ENCODE measurements at places on chromosomes 16 and 17. TPM values are rescaled to one million over a fixed set of nuclear protein-coding genes. Genes with fewer than 3 reads are reported as not detected.
A peak's percentile ranks its signal among the peaks of the same experiment; 100 is the strongest.

DNA sequence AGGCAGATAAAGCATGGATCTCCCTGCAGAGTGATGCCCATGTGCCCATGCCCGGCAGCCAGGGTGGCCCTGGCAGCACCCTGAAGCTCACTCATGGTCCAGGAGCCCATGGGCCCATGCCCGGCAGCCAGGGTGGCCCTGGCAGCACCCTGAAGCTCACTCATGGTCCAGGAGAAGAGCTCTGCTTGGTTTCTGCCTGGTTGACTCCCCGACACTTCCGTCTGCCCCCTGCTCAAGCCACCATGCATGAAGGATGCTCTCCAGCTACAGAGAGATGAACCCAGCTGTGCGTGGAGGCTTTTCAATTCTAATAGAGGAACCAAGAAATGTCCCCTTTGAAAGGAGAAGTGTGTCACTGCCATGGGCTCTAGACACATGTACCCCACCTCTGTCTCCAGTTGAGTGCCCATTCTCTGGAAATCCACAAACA lies 8.7 kb downstream of the CCL17 start:
- no peak overlapping the region for H3K27ac ChIP-seq
- no peak overlapping the region for H3K4me3 ChIP-seq
- DNase-seq, result no peak
- H3K36me3 ChIP-seq, result no peaks in the 10 kb centered on the region
- H3K27me3 ChIP-seq, result no peaks in the 10 kb centered on the region
- H3K4me1 ChIP-seq, result peaks cover 12% of the 10 kb centered on the region

DNA sequence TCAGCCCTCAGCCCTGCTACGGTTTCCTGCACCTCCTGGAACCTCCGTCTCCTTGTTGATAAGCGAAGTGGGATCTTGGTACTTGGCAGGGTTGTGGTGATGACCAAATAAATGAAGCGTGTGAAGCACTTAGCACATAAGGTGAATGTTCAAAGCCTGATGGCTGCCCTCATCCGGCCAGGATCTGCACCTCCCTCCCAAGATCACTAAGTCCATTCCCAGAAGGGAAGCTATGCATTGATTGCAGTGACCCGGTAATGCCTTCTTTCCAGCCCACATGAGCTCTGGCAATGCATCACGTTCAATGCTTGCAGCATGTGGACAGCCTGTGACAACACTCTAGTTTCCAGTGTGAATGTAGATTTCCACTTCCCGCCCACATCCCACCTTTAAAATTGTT lies 24.9 kb upstream of the RHOT1 start:
- DNase-seq, result no peak
- peaks cover 4% of the 10 kb centered on the region for H3K27me3 ChIP-seq
- peaks cover 15% of the 10 kb centered on the region for H3K4me1 ChIP-seq
- no peaks in the 10 kb centered on the region for H3K36me3 ChIP-seq
- H3K27ac ChIP-seq, result no peak overlapping the region

DNA sequence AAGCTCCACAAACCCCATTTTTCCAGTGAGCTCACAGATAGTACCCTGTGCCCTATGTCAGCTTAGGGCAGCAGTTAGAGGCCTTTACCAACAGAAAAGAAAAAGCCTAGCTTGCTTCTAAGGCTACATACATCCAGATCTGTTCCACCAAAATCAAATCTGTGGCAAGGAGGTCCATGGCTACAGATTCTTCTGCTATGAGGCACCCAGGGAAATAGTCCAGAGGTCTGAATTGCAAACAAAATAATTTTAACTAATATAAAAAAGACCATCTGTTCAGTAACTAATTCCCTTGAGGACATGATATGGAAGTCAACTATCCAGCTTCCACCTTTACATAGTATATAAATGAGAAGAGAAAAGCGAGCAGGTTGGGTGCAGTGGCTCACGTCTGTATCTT lies 129.3 kb downstream of the PARN start:
- H3K4me1 ChIP-seq, result peaks cover 19% of the 10 kb centered on the region
- no peaks in the 10 kb centered on the region for H3K27me3 ChIP-seq
- H3K36me3 ChIP-seq, result peaks cover 2% of the 10 kb centered on the region
- no peak overlapping the region for H3K4me3 ChIP-seq
- DNase-seq, result no peak
- H3K27ac ChIP-seq, result no peak overlapping the region

DNA sequence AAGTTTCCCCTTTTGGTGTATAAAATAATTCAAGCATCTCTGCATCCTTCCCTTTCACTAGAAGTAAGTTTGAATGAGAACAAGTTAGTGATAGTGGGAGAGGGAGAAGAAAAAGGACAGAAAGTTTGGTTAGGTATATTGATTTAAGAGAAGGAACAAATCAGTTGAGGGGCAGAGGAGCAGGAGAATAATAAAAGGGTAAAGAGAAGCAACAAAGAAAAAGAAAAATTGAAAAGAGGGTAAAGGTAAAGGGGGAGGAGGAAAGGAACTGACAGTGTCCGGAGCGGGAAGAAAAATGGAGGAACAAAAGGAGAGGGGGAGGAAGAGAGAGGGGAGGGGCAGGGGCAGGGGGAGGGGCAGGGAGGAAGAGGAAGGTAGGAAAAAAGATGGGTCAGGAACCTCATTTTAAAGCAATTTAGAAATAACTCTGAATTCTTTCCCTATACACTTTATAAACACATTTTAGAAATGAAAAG lies 6.3 kb upstream of the IGF2BP1 start:
- H3K27ac ChIP-seq, result no peak overlapping the region
- H3K27me3 ChIP-seq, result peaks cover 40% of the 10 kb centered on the region
- H3K4me1 ChIP-seq, result peaks cover 2% of the 10 kb centered on the region
- H3K4me3 ChIP-seq, result no peak overlapping the region

Gene KRT35
- total RNA-seq, result not detected

GRCh38 chr17:5677620-5678019 lies 93.3 kb upstream of the NLRP1 start:
- no peaks in the 10 kb centered on the region for H3K4me1 ChIP-seq
- H3K36me3 ChIP-seq, result no peaks in the 10 kb centered on the region
- H3K27me3 ChIP-seq, result peaks cover 25% of the 10 kb centered on the region
- no peak overlapping the region for H3K4me3 ChIP-seq
- DNase-seq, result no peak

Gene FA2H
- total RNA-seq, result not detected

- peaks cover 37% of the 10 kb centered on the region for H3K36me3 ChIP-seq
- no peaks in the 10 kb centered on the region for H3K27me3 ChIP-seq
- no peak for DNase-seq
- no peak overlapping the region for H3K27ac ChIP-seq
Observed at GRCh38 chr16:47571049-47571448, 109.9 kb downstream of the PHKB start.

GRCh38 chr17:75902406-75902805 lies 2.3 kb downstream of the MRPL38 start:
- peaks cover 23% of the 10 kb centered on the region for H3K36me3 ChIP-seq
- no peak overlapping the region for H3K4me3 ChIP-seq
- peaks cover 19% of the 10 kb centered on the region for H3K4me1 ChIP-seq
- H3K27ac ChIP-seq, result no peak overlapping the region

Gene WNT3
- total RNA-seq, result not detected

DNA sequence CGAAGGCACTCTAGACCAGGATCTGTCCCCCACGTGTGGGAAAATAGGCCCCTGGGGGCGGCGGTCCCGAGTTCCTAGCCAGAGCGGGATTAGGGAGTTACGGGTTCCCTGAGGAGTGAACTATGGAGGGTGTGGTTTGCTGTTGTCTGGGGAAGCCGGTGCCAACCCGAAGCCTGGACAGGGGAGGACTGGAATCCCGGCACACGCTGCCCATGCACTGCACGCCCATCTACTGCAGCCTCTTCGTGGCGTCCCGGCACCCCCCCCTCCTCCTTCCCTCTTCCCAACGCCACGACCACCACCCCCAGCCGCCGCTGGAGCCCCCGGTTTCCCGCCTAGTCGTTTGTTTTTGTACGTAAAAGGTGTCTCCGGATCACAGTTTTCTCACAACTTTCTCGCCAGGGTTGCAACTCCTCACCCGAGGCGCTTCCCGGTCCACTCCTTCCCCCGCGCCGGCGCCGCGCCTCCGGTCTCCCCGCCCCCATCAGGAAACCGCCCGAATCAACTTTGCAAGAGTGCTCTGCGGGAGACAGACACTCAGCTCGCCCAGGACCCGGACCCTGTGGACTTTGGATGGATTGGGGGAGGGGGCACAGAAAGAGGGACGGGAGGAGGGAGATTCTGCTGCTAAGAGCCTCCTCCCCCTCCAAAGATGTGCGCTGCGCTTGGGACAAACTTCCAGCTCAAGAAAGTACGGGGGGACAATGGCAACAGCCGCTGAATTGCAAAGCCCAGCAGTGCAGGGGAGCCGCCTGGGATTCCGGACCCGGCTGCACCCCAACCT lies 1.4 kb upstream of the LHX1 start:
- H3K36me3 ChIP-seq, result no peaks in the 10 kb centered on the region
- DNase-seq, result no peak
- H3K4me1 ChIP-seq, result peaks cover 72% of the 10 kb centered on the region
- peak overlapping the region; percentile 48 for H3K4me3 ChIP-seq
- H3K27ac ChIP-seq, result no peak overlapping the region

Gene DPEP2
- 2.9 TPM for total RNA-seq

Gene PDK2
- total RNA-seq, result 6.0 TPM

Gene BCL7C
- 23.6 TPM for total RNA-seq

Gene ABCA6
- total RNA-seq, result not detected

DNA sequence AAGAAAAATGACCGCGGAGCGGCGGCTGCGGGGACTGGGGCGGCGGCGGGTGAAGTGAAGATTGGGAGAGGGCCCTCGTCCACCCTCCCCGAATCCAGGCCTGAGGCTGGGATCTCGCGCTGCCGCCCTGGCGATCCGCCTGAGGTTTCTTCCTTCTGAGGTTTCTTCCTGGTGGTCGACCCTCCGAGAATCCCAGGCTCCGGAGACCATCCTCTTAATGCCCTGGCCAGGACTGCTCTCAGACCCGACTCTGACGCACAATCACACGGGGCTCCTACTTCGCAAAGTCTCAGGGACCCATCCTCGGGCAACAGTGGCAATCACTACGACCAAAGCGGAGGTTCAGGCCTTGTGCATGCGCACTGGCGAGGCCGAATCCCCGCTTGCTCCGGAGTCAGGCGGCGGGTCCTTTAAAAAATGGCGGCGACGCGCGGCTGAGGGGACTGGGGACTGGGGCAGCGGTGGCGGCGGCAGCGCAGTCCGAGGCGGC lies 18.0 kb upstream of the KCNJ18 start:
- no peaks in the 10 kb centered on the region for H3K4me1 ChIP-seq
- DNase-seq, result no peak
- no peak overlapping the region for H3K4me3 ChIP-seq
- H3K27ac ChIP-seq, result no peak overlapping the region
- no peaks in the 10 kb centered on the region for H3K27me3 ChIP-seq

DNA sequence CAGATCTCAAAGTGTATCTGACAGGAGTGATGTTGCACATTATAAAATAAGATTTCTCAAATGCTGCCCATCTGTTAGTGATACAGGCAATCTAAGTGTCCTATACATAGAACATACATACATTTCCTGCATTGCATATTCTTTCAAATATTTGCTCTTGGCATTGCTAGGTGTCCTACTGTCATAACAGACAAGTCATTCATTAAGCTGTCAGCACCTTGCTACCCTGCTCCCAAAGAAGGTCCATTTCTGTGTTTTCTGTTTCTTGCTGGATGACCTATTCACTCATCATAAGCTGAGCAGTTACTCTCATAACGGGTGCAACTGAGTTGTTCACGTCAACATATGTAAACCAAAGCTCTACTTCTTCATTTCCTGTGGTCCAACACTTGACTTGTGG lies 719.0 kb downstream of the KCNJ2 start:
- DNase-seq, result no peak
- H3K4me1 ChIP-seq, result no peaks in the 10 kb centered on the region
- H3K27me3 ChIP-seq, result no peaks in the 10 kb centered on the region
- no peak overlapping the region for H3K4me3 ChIP-seq

DNA sequence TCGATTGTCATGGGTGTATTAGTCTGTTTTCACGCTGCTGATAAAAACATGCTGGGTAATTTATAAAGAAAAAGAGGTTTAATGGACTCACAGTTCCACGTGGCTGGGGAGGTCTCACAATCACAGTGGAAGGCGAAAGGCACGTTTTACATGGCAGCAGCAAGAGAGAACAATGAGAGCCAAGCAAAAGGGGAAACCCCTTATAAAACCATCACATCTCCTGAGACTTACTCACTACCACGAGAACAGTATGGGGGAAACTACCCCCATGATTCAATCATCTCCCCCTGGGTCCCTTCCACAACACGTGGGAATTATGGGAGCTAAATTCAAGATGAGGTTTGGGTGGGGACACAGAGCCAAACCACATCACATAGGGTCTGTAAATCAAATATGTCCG lies 167.4 kb upstream of the XYLT1 start:
- peaks cover 12% of the 10 kb centered on the region for H3K27me3 ChIP-seq
- peaks cover 8% of the 10 kb centered on the region for H3K4me1 ChIP-seq
- no peak overlapping the region for H3K4me3 ChIP-seq
- DNase-seq, result peak; percentile 18

GRCh38 chr17:39543176-39543575 lies 64.5 kb downstream of the NEUROD2 start:
- H3K27me3 ChIP-seq, result no peaks in the 10 kb centered on the region
- no peak overlapping the region for H3K4me3 ChIP-seq
- H3K27ac ChIP-seq, result no peak overlapping the region

DNA sequence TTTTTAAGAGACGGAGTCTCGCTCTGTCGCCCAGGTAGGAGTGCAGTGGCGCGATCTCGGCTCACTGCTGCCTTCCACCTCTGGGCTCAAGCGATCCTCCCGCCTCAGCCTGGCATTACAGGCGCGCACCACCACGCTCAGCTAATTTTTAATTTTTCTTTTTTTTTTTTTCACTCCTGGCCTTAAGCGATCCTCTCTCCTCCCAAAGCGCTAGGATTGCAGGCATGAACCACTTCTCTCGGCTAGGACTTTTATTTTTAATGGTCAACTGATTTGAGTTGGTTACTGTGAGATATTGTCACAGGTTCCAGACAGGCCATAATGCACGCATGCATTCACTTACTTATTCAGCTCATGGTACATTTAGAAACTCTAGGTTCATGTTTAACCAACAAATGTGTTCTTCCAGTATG lies 888 bp downstream of the PIGW start:
- peak overlapping the region; percentile 99 for H3K27ac ChIP-seq
- H3K36me3 ChIP-seq, result peaks cover 54% of the 10 kb centered on the region
- no peaks in the 10 kb centered on the region for H3K27me3 ChIP-seq
- H3K4me3 ChIP-seq, result peak overlapping the region; percentile 85
- H3K4me1 ChIP-seq, result peaks cover 34% of the 10 kb centered on the region
- no peak for DNase-seq

- no peak for DNase-seq
- no peaks in the 10 kb centered on the region for H3K27me3 ChIP-seq
- H3K36me3 ChIP-seq, result peaks cover 64% of the 10 kb centered on the region
- no peak overlapping the region for H3K4me3 ChIP-seq
- H3K27ac ChIP-seq, result no peak overlapping the region
Observed at GRCh38 chr17:16002708-16003260, 3.2 kb downstream of the TTC19 start.

- no peaks in the 10 kb centered on the region for H3K27me3 ChIP-seq
- no peak for DNase-seq
- H3K36me3 ChIP-seq, result peaks cover 11% of the 10 kb centered on the region
- H3K4me1 ChIP-seq, result peaks cover 46% of the 10 kb centered on the region
Observed at GRCh38 chr17:82876602-82877379, 37.0 kb upstream of the ZNF750 start.

All from activated CD8-positive, alpha-beta T cell treated with anti-CD3 and anti-CD28 coated beads for 36 hours (primary cell).